Caco-2 (cell line): ENCODE measurements at places on chromosomes 2 and 18.

DNA sequence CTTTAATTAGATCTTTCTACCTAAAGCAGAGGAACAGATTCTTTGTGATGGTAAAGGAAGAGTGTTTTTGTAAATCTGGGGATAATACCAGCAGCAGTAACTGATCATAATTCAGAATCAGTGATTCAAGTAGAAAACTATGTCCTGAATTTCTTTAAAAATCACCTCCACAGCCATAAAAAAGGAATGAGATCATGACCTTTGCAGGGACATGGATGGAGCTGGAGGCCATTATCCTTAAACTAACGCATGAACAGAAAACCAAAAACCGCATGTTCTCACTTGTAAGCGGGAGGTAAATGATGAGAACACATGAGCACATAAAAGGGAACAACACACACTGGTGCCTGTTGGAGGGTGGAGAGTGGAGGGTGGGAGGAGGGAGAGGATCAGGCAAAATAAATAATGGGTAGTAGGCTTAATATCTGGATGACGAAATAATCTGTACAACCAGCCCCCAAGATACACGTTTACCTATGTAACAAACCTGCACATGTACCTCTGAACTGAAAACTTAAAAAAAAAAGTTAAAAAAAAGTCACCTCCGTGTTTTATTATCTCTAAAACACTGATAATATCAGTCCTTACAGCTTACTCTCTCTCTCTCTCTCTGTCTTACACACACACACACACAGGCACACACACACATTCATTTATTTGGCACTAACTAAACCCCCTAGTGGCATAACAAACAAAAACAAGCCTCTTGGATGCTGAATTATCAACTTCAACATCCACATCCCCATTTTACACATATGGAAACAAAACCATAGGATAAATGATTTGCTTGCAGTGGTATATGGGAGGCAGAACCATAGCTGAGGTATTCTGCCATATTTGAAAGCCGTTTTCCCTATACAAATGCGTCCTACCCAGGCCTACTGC, 1.4 kb downstream of the TM4SF20 start:
- DNase-seq: no peak

DNA sequence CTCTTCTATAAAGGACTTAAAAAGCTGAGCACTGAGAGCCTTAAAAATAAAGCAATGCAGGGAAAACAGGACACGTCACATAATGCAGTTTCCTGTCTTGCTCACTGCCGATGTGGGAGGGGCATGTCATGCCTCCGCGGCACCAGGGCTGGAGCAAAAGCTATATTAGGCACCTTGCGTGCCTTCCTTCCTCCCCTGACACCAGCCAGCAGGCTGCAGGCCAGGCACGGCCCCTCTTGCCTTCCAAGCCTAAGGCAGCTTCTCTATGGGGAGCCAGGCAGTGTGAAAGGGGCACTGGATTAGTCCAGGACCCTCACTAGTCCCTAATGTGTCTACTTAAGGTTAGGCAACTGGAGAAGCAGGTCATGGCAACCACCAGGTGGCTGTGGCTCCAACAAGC, 26.3 kb downstream of the MRPL35 start:
- DNase-seq: no peak

GRCh38 chr2:28155627-28156026, 237.0 kb upstream of the FOSL2 start:
- no peak for DNase-seq

GRCh38 chr2:75100011-75100800, 99.1 kb downstream of the TACR1 start:
- DNase-seq: no peak

DNA sequence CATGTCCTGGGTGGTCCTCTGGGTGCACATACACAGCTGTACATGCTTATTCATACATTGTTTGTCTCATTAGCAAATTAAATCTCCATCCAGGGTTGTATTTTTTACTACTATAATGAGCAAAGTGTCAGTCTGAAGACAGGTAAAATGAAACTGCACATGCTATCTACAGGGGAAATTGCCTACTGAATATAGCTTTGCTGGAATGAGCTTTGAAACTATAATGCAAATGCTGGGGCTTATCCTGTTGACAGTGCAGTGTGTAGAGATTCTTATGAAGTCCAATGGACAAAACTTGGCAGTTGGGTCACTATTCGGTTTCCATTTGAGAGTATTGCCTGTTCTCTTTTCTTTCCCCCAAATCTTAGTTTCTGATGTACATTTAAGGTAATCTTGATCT, 292.8 kb upstream of the LRP1B start:
- no peak for DNase-seq

DNA sequence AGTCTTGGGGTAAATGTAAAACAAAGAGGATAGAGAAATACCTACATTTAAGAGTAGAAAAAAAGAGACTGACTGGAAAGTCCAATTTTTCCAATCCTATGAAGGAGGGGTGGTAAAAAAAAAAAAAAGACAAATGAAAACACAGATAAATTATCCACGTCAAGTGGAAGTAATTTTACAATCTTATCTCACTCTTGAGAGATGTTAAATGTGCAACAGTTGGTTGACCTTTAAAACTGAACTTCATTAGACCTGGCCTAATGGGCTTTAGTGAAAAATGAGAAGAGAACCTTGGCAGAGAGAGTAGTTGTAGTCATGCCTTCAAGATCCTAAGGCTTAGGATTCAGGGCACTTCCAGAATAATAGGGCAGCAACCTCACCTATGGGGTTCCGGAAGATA, 20.4 kb downstream of the GALNT3 start:
- no peak for DNase-seq

DNA sequence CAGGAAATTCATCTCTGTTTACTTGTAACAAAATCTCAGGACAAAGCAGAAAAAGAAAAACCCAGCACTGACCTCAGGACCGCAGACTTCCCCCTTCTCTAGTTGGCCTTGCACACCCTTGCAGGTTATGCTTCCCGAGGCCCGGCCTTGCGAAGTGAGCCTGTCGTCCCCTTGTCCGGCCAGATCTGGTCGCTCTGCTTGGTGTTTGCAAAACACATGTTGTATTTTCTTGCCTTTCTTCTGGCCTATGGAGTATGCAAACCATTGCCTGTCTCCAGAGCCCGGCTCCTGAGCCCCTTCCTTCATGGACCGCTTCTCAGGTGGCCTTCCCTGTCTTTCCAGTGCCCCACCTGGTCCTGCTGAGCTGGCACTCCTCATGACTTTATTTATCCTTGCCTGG, 4.8 kb downstream of the IMPA2 start:
- DNase-seq: no peak

DNA sequence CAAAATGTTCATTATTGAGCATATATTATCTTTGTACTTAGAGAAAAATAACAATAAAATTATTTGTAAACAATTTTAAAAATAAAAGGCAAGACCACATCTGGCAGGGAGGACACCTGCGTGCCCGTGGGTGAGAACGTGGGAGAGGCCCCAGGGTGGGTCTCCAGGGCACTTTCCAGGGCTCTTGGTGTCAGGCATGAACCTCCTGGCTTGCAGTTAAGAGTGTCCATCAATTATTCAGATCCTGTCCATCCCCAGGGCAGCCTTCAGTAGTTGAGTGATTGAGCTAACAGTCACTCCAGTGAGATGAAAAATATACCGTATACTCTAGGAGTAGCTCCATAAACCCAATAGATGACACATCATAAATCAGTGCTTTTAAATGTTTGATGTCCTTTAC, 49.7 kb downstream of the TPO start:
- no peak for DNase-seq

DNA sequence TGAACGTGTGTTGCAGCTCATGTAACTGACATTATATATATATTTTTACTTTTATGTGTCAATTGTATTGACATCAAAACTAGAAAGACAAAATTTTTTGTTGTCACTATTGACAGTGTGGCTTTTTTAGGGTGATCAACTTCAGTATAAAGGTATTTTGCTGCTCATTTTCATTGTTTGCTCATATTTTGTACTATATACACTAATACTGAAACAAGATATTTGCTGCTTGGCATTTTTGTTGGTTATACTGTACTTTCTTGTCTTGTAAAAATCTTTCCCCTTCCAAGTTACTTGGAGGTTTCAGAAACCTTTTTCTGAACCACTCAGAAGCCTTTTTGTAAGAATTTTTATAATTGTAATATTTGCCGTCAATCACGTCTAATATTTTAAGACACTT, 16.5 kb downstream of the AFTPH start:
- DNase-seq: no peak

GRCh38 chr2:1610096-1610485, 134.2 kb downstream of the PXDN start:
- no peak for DNase-seq

DNA sequence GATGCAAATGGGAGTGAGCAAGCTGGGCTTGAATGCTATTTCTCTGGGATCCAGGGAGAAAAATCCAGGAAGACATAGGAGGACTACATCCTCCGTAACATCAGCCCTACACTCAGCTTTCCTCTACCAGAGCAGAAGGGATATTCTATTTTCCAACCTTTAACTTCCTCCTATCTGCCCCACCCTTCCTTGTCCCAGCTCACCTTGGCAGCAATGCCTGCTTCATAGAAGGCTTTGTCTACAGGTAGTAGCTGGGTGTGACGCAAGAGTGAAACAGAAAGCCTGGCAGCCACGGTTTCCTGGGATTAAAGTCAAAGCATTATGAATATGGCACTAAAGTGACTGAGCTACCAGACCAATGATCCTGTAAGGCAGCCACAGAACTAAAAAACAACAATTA, 3.9 kb downstream of the KRTCAP3 start:
- DNase-seq: peak; percentile 54

DNA sequence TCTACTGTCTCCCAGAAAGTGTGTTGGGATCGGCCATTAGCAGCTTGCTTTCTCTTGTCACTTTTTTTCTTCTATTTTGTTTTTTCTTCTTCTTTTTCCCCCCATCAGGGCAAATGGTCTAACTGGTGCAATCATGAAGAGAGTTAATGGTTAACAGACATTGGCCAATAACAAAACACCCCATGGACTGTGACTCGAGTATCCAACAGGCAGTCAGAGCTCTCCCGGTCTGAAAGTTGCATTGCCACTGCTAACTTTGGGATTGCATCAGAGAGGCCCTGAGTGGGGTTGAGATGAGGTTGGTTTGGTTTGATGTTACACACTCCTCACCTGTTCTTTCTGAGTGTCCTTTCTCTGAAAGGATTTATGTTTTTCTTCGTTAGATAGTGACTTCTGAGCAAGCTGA, 12.9 kb upstream of the SNORC start:
- peak; percentile 81 for DNase-seq

DNA sequence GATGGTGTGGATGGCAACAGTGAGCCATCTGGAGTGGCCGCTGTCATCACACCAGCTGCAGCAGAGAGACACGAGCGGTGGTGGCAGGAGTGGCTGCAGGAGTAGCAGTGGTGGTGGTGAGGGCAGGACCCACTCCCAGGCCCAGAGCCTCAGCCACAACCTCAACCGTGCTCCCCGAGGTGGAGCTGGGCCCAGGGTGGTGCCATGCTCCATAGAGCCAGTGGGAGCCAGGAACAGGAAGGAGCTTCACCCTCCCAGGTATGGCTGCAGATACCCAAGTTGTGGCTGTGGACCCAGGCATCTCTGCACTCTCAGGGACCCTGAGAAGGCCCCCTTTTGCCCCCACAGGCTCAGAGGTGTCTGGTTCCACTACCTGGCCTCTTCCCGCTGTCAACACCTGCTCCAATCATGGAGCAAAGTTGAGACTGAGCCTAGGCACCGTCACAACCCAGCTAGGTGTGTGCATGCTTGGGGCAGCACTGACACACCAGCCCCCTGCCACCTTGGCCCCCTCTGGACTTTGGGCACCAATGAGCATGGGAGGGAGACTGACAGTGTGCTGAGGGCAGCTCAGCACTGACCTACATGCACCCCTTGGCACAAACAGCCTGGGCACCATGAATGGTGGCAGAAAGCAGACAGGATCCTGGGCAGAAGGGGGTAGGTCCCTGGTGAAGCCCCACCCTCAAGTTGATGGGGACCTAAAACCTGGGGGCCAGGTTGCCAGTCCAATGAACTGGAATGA, 188.9 kb downstream of the NDUFA10 start:
- DNase-seq: no peak

DNA sequence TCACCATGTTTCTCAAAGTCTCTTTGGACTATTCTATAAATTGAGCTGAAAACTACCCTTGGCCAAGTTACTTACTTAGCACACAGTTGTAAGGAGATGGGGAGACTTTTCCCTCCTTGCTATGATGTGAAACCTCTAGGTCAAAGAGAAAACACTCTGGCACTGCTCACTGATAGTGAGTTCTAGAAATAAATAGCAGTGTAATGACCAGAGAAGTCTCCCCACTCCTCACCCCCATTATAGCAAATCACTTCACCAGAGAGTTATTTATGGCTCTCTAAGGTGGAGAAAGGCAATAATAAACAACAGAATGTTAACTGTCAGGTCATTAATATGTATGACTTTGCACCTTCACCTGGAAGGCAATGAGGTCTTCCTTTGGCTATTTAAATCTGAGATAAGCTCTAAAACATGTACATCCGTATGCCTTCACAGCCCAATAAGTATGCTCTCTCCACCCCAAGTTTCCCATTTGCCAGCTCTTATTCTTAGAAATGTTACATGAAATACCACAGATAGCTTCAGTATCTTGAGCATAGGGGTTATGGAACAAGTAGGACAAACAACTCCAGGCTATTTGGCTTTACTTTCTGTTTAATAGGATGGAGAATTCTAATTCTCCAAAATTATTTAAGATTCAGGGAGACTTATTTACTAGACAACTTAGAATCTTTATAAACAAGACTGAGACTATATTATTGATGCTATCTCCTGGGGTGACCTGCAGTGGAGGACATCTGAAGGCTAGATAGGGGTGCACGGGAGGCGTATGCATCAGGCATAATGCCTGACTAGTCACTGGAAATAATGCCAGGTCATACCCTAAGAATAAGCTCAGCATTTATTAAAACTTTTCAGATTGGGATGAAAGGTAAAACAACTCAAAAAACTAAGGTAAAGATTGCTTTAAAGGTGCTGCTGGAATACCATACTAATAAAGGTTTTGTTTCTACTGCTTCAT, 65.3 kb upstream of the DTNB start:
- no peak for DNase-seq

DNA sequence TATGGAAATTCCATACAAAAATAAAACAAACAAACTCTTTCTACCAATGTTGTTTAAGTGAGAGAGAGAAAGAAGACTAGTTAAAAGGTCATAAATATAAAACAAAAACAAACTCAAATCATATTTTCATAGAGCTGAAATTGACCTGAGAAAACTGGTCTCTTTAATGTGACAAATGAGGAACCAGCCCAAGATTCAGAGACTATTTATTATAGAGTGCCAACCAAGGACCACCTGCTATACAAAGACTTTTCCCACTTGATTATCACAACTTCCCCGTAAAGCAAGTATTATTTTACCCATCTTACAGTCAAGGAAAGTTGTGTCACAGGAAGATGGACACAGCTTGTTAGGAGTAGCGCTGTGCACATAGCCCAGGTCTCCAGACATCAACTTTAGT, 13.3 kb downstream of the ANKRD44 start:
- DNase-seq: no peak

GRCh38 chr2:42755191-42755880, 8.6 kb downstream of the OXER1 start:
- no peak for DNase-seq

- no peak for DNase-seq
Observed at GRCh38 chr2:160687629-160688028, 194.0 kb upstream of the RBMS1 start.

- no peak for DNase-seq
Observed at GRCh38 chr18:59264651-59265245, 8.5 kb downstream of the RAX start.
